ENCODE measurements at places on chromosomes 13 and 19.

GRCh38 chr19:13122275-13122878 is 4.3 kb downstream of the NACC1 start:
- DNase-seq = no peak

- DNase-seq = peak; percentile 97
Observed at GRCh38 chr19:39381910-39382611, 8.8 kb downstream of the PAF1 start.

- DNase-seq = no peak
Observed at GRCh38 chr19:2036424-2036823, 14.6 kb downstream of the MKNK2 start.

GRCh38 chr13:64239372-64239771 is 2823.7 kb upstream of the PCDH20 start:
- no peak for DNase-seq

- DNase-seq = no peak
Observed at GRCh38 chr13:67996101-67996500, 766.0 kb upstream of the PCDH9 start.

DNA sequence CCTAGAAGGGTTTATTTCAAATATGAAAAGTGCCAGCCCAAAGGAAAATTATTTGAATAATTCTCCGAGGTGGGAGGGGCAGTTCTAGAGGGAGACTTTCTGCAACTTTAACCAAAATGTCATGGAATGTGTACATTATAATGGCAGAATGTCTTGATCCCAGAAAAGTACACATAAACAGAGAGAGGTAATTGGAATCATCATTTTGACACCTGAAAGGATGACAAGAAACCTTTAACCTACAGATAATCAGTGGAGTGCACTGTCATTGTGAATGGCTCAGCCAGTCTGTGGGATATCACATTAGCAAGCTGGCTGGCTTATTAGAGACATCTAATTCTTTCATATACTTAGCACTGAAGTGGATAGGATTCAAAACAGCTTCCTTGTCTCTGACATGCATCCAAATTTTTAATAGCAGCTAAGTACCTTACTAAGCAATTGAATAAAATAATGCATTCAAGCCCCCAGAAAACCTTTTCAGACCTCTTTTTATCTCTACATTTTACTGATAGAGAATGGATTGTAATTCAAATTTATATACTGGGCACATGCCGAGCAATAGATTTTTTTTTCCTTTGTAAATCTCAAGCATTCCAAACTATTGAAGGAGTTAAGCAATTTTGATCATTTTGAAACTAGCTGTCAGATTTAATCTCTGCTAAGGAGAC is 468.6 kb downstream of the COG6 start:
- no peak for DNase-seq

- no peak for DNase-seq
Observed at GRCh38 chr13:35841060-35841521, 290.1 kb downstream of the DCLK1 start.

GRCh38 chr19:50712833-50713232 is 6.8 kb downstream of the SHANK1 start:
- no peak for DNase-seq

DNA sequence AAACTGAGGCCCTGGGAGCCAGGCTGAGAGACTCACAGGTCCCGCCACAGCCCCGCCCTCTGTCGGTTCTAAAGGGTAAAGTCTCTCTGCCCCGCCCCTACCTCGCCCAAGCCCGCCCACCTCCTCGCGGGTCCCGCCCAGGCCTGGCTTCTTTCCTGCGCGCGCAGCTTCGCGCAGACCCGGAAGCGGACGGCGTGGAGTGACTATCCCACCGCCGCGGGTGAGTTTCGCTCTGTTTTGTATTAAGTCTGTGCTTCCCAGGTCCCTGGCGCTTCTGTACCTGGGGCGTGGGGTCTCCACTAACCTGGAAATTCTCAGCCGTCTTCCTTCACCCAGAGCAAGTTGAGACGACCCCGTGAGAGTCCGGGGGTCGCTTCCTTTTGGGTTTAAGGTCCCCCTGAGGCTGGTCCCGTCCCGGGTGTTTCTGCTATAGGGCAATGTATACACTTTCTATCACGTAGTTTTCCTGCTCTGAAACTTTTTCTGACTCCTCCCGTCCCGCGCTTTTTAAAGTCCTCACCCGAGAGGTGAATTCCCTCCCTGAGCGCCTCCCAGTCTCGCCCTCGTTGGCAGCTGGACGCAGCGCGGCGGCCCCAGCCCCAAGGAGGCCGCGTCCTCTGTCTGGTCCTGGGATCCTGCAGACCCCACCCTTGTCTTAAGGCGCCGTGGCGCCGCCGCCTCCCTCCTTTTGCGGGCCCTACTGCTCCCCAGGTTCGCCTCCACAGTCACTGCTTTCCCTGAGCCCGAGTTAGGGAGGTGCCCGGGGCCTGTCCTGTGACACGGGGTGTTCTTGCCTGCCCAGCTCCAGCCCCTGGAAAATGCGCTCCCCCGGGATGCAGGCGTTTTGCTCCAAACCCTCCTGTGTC is at the start of gene ZNF765:
TSS of gene ZNF765 (plus strand) at position 176 of the 866 bp plus-strand sequence. CDS start 2,867 bp downstream, outside the sequence.
- DNase-seq = peak; percentile 96

DNA sequence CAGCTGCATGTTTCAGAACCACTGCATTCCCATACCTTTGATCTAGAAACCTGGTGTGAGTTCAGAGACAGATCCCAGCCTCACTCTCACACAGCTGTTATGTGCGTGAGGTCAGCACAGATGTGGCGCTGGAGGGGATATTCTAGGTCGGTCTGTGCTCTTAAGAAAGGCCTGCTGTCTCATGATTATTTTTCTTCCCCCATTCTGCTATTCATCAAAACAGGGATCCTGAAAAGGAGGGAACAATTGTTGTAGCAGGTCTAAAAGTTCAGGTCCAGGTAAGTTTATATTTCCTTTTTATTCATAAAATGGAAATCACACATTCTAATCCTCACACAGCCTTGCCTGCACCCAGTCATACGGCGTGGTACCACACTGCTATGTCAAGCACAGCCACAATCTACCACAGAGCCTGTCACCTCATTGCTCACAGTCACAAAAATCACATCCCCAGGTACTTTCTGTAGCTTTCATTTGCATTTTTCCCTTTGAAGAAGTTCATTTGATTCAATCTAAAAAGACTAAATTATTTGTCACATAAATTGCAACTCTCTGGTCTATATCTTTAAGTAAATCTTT is 867 bp downstream of the ZNF546 start:
- no peak for DNase-seq

GRCh38 chr19:29003641-29004409 is 209.1 kb downstream of the UQCRFS1 start:
- no peak for DNase-seq

DNA sequence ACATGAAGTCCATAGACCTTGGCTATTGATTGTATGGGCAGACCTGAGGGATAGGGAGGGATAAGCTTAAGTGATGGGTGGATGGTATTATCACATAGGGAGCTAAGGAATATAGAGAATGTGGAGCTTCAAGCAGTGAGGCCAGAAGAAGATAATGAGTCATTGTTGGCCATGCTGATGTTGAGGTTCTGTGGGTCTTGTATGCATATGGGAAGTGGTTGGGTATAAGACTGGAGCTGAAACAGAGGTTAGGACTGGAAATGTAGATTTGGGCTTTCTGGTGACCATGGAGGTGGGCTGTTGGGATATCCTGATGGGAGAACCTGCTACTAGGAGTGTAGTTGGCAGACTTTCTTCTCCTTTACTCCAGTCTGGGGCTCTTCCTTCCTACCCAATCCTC is 73.7 kb upstream of the TSC22D1 start:
- no peak for DNase-seq

GRCh38 chr19:51784922-51785690 is 9.9 kb upstream of the FPR3 start:
- DNase-seq = peak; percentile 98

GRCh38 chr13:62598708-62599107 is 1183.1 kb upstream of the PCDH20 start:
- no peak for DNase-seq

DNA sequence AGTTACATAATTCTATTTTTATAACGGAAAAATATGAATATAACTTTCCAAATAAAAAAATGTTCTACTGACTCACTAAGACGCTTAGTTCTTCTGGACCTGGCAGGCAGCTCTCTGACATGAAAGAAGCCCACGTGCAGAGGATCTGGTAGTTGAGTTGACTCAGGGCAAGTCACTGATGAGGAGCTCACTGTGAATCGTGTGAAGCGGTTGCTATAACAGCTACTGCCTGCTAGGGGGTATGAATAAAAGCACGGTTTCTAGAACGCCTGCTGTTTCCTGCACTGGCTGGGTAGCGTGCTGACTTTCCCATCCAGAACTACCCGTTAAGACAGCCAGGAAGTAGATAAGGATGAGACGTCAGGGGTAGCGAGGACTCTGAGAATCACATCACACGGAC is 54.7 kb upstream of the WASF3 start:
- peak; percentile 8 for DNase-seq

DNA sequence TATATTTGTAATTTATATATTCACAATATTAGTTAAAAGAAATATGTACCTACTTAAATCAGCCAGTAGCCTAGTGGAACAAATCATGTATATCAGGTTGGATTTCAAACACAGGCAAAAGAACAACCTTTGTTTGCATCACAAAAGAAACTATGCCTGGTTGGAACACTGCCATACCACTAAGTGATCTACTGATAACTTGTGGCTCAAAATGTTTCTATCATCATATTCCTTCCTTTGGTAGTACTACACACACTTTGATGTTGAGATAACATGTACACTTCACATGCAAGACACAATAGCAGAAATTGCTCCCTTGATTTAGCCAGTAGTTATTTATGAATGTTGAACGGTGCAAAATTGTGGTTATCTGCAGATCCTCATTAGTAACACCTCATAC is 146.0 kb upstream of the GPC6 start:
- peak; percentile 55 for DNase-seq

DNA sequence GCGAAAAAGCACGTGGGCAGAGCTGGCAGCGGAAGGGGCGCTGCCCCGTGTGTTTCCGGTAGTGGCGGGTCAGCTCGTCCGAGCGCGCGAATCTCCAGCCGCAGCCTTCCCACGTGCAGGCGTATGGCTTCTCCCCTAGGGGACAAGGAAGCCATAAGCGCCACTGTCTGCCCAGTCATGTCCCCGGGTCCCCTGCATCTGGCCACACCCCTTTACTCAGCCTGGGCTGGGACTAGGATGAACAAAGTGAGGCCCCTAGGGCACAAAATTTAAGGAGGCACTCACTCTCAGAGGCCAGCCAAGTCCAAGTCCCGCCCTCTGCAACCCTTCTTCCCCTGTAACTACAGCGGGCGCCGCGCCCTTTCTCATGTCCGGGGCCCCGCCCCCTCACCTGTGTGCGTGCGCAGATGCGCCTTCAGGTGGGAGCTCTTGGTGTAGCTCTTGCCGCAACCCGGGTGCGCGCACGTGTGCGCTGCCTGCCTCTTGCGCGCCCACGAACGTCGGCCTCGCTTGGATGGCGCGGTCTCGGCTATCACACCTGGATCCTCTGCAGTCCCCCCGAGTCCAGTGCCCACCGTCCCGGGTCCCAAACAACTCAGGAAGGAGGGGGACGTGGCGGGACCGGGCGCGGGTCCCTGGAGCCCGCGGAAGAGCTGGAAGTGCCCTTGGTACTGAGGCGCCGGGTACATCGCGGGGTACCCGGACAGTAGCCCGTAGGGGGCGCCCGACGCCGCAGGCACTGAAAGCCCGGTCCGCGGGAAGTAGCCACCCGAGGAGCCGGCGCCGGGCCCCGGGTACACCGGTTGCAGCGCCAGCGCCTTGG is 1.9 kb downstream of the KLF1 start:
- peak; percentile 80 for DNase-seq

DNA sequence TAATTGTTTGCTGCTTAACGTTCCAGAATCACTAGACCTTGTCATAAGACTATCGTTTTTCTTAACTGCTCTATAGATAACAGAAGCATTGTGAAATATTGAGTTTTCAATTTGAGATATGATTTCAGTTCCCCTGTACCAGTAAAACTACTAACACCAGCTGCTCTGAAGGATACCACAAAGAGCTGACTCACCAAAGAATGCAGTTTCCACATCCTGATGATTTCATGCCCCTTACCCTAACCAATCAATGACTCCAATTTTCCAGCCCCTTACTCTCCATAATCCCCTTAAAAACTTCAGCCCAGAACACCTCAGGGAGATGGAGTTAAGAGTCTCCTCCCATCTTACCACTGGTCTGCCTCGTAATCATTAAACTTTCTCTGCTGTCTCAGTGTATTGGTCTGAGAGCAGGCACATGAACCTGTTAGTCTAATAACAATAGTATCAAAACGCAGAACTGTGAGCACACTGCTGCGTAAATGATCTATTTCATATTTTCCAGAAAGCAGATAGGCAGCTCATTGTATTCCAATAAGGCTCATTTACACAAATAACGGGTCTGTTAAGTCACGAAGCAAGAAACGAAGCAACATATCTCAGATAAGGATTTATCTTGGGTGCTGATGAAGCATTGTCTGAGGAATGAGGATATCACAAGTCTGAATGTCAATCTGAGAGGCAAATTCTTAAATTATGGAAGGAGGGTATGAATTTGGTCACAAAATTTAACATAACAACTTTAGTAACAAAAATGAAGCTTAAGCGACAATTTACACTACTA is 14.1 kb upstream of the CCNA1 start:
- DNase-seq = peak; percentile 92

- peak; percentile 45 for DNase-seq
Observed at GRCh38 chr13:72651144-72651543, 76.3 kb downstream of the MZT1 start.

DNA sequence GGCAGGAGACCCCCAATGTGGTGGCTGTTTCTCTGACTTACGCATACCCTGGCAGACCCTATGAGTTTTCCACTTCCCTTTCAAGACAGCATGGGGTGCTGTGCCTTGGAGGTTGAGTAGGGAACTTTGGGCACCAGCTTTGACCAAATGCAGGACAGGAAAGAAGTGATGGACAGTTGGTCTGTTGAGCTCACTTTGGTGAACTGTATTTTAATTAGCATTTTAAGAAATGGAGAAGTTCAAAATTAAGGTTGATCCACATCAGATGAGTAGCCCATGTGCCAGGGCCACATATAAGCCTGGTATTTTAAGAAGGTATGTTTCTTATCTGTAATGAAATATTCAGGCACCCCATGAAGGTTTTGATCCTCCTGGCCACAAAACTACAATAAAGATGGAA is 46.1 kb upstream of the RAP2A start:
- no peak for DNase-seq

DNA sequence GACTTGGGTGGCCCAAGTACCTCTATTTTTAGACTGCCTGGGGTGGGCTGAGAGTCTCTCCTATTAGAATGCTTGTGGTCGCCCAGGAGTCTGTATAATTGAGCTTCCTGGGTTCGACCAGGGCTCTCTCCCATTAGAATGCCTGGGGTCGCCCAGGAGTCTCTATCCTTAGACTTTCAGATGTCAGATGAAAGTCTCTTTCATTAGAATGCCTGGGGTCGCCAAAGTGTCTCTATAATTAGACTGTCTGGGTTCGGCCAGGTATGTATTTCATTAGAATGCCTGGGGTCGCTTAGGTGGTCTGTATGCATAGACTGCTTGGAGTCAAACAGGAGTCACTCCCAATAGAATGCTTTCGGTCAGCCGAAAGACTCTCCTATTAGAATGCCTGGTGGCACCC is 1471.7 kb downstream of the UQCRFS1 start:
- no peak for DNase-seq

DNA sequence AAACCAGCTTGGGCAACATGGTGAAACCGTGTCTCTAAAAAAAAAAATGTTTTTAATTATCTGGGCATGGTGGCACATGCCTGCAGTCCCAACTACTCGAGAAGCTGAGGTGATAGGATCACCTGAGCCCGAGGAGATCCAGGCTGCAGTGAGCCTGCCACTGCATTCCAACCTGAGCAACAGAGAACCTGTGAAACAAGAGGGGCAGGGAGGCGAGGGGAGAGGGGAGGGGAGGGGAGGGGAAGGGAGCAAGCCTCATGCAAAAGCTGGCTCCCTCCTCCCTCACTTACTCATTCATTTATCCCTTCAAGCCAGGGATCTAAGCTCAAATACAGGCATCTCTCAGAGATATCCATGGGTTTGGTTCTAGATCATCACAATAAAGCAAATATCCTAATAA is 8.9 kb downstream of the ATP7B start:
- DNase-seq = no peak

Measured in OCI-M1 (cell line).